NCI-H2081 treated with DMSO at 0.1 percent for 48 hours (cell line): ENCODE measurements at places on chromosomes 13 and 19.

- no peak for DNase-seq
Observed at GRCh38 chr19:42466521-42467182, 23.9 kb upstream of the CXCL17 start.

DNA sequence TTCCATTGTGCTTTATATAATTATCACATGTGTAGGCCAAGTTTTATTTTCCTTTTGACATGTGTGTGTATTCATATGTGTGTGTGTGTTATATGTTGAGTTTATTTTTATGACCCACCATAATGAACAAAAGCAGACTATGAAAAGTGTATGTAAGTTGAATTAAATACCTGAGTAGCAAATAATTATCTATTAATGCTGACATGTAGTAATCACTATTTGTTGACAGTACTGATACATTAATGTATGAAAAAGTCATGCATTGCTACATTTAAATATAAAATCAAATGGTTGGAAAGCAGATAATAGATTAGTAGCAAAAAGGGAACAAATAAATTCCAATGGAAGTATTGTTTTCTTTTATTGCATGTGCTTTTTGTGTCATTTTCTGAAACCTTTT is 1948.5 kb upstream of the PCDH20 start:
- no peak for DNase-seq

DNA sequence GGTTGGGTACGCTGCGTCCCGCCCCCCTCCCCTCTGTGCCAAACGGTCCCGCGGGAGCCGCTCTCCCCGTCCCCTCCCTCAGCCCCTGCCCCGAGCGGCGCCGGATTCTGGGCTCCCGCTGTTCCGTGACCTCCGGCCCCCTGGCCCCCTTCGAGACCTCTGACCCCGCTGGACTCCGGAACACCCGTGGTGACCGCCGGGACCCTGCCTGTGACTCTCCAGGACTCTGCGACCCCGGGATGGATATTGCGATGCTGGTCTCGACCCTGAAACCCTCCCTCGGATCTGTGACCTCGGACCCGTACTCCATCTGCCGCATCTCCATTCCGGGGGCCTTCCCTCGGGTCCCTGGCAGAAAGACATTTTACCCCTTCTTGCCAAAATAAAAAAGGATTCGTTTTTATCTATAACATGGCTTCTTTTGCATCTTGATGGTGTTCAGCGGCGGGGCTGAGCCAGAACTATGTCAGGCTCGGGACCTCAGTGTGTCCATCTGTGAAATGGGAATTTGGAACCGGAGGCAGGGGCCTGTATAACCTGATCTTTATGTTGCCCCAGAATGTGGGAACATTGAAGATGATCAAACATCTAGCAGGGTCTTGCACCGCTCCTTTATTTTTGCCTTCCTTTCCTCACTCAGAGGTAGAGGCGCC is 654 bp upstream of the MEGF8 start:
- DNase-seq = no peak

DNA sequence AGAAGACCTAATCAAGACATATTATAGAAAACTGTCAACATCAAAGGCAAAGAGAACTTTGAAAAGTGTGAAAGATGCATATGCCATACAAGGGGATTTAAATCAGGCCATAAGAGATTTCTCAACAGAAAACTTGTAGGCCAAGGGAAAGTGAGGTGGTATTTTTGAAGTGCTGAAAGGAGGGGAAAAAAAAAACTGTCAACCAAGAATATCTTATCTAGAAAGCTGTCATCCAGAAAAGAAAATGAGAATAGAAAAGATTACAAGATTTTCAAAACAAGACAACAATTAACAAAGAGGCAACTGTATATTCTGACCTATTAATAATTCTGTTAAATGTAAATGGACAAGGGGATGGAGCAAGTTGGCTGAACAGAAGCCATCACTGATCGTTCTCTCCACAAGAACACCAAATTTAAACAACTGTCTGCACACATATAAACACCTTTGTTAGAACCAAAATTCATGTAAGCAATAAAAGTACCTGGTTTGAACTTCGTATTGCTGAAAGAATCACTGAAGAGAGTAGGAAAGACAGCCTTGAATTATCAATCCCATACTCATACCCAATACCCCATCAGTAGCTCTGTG is 880.1 kb upstream of the PCDH9 start:
- DNase-seq = no peak

DNA sequence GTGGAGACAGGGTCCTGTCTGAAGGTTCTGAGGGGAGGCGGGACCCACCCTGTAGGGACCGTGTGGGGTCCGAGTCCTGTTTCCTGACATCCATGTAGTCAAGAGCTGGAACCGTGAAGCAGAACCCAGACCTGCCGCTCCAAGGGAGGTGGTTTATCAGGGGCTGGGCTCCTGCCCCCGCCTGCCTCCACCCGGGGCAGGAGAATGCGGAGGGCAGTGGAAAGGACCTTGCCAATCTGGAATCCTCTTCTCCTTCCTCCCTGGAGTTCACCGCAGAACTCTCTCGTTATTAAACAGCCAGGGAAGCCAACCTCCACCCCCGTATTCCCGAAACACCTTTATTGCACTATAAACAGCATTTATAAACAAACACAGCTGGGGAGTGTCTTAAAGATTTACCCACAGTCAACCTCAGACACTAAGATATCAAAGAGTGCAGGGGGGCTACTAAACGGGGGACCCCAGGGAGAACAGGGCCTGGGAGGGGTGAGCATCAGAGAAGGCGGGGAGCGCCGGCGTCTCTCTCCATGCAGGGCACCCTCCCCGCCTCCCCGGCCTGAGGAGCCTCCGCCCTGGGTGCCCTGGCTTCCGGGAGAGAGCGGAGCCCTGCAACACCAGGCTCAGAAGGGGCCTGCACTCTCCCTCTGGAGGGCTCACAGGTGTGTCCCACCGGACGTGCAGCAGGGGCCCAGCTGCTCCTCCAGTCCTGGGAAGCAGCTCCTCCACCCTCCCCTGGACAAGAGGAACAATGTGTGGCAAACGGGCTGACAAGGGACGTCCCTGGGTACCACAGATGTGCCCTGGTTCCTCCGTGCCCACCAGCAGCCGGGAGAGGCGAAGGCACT is 3.6 kb downstream of the C2CD4C start:
- DNase-seq = no peak

DNA sequence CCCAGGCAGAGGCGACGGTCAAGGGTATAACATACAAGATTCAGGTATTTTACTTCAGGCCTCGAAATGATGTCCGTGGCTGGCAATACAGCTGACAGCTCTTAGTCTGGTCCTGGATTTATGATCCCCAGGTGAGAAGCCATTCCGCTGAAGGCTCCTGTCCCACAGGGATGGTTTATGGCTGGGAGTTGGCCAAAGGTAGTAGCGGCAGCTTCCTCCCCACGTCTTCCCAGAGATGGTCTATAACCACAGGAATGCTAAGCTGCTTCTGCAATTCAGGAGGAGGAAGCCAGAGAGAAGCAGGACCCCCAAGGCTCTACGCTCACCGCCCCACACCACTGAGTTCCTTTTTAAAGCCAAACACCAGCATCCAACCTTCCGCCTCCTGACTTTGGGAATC is 27.1 kb downstream of the OLFM2 start:
- no peak for DNase-seq

- no peak for DNase-seq
Observed at GRCh38 chr13:40664350-40665125, 1.9 kb downstream of the FOXO1 start.

- no peak for DNase-seq
Observed at GRCh38 chr19:34969721-34970120, 5.7 kb upstream of the ZNF792 start.

DNA sequence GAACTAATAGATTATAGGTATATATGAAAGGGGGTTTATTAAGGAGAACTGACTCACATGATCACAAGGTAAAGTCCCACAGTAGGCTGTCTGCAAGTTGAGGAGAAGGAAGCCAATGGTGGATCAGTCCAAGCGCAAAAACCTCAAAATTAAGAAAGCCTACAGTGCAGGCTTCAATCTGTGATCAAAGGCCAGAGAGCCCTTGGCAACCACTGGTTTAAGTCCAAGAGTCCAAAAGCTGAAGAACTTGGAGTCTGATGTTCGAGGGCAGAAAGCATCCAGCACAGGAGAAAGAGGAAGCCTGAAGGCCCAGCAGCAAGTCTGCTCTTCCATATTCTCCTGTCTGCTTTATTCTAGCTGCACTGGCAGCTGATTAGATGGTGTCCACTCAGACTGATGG is 721.3 kb upstream of the PCDH9 start:
- no peak for DNase-seq

DNA sequence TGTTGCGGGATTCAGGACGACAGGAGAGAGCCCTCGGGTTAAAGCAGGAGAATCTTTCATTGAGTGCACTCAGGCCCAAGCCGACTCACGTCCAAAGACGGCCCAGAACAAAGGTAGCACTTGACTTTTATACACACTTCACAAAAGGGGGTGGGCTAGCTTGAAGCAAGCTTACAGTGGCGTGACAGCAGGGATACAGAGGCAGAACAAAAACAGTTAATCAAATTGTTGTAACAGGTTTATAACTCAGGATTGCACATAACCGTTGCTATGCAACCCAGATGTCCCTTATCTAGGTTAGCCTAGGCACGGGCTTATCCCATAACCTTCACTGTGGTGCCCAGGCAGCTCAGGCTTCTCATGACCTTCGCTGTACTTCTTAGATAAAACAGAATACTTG is 2.0 kb downstream of the MED25 start:
- no peak for DNase-seq

DNA sequence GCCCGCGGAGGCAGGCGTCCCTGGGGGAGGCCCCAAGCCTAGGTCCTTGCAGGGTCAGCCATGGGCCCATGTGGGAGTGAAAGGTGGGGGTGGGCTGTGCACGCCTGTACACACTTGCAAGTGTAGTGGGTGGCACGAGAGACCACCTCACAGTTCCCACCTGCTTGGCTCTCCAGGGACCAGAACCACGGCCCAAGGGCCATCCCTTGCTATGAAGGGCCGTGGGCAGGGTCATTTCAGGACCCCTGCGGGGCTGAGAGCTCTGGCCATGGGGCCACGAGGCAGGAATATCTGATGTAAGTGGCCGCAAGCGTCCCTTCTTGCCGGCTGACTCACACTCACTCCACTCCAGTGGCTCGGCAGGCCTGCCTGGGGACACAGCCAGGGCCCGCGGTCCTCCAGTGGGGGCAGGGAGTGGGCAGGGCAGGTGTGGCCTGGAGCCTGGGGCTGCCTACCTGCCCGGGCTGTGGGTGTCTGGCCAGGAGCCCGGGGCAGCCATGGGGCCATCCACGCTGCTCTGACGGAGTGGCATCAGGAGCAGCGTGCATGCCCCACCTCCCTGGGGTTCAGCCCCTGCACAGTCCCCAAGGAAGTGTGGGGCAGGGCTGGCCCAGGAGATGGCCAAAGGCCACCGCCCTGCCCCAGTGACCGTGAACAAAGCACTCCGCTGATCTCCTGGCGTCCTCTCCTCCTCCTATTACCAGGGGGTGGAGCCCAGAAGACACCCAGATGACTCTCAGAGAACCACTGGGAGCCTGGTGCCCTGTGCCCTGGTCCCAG is 8.6 kb upstream of the MKNK2 start:
- no peak for DNase-seq

- no peak for DNase-seq
Observed at GRCh38 chr19:50496189-50497021, 14.6 kb downstream of the JOSD2 start.

DNA sequence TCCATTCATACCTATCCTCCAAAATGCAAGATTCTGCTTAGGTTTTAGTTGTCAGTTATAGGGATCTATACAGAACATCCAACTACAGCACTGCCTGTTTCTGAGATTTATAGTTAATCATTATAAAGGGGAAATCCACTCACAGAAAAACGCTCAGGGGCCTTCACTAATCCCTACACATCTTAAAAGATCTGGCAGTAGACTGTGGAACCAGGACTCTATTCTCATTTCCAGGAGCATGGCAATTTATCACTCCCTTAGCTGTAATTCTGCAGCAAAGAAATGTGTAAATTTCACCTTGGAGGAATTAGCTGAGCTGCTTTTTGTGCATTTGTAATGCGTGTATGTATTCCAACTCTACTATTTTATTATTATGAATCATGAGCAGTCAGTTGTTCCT is 1128.1 kb upstream of the PRR20A start:
- DNase-seq = no peak

- no peak for DNase-seq
Observed at GRCh38 chr13:74114202-74114601, 20.0 kb downstream of the KLF12 start.

DNA sequence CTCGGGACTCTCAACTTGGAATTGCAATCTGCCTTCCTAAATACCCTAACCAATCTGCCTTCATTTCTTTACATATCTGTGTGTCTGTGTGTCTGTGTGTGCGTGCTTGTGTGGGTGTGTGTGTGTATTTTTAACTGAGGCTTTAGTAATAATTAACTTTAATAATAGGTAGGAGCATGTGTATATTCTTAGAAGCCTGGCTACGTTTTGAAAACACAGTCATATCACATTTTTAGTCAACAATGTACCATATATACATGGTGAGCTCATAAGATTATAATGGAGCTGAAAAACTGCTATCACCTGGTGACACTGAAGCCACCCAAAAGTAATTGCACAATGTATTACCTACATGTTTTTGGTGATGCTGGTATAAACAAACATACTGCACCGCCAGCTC is 65.4 kb upstream of the ATXN8OS start:
- DNase-seq = no peak

GRCh38 chr19:10514211-10515145 is 2.8 kb downstream of the S1PR5 start:
- no peak for DNase-seq

DNA sequence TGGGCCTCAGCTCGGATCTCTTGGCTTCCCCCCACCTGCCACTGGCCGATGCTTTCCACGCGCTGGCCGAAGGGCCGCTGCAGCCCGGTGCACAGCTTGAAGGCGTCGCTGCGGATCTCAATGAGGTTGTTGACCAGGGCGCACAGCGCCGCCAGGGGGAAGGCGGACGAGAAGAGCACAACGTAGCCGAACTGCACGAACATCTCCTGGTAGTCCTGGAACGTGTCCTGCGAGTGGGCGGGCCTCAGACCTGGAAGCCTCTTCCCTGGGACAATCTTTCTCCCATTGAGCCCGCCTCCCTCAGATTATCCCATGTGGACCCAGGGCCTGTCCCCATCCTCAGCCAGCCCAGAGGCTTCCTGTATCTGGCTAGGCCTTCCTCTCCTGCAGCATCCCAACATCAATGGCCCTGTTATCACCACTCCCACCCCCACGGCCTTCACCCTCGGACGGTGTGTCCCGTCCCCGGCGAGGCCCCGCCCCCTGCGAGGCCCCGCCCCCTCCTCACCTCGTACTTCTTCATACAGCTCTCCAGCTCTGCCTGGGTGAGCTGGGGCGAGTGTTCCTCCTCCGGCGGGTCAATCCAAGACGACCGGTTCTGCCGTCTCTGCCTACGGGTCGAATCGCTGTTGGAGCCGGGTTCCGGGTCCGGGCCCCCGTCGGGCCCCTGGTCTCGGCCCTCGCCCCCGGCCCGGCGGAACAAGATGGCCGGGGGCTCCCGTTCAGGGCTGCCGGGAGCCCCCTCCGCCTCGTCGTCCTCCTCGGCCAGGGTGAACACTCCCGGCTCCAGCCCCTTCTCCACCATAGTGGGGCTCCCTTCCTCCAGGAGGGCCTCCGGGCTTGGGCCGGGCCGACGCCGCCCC is 6.8 kb downstream of the ANO8 start:
- no peak for DNase-seq

- no peak for DNase-seq
Observed at GRCh38 chr19:10685210-10685609, 16.0 kb upstream of the QTRT1 start.
